NCI-H345 (cell line): ENCODE measurements at places on chromosomes 6 and 20.

DNA sequence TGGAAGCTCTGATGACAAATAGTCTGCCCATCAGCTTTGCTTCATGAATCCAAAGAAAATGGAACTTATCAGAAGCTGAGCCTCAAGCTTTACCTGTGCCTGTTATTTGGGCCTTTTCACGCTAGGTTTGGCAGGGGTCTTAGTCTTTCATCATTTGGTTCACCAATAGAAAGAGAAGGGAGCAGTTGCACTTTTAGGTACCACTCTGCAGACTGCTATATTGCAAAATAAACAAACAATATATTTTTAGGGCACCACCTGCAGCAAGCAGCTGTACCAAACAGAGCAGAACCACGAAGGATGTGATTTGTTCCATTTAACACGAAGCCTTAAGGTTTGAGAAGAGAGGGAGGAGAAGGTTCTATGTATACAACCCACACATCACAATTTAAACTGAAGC lies 291.4 kb upstream of the RNF217 start:
- DNase-seq = peak; percentile 87

- no peak for DNase-seq
Observed at GRCh38 chr6:11241793-11242201, 9.3 kb upstream of the NEDD9 start.

- no peak for DNase-seq
Observed at GRCh38 chr6:129908858-129909257, 47.7 kb upstream of the TMEM244 start.

- peak; percentile 77 for DNase-seq
Observed at GRCh38 chr6:140271759-140272377, 897.4 kb upstream of the CITED2 start.

DNA sequence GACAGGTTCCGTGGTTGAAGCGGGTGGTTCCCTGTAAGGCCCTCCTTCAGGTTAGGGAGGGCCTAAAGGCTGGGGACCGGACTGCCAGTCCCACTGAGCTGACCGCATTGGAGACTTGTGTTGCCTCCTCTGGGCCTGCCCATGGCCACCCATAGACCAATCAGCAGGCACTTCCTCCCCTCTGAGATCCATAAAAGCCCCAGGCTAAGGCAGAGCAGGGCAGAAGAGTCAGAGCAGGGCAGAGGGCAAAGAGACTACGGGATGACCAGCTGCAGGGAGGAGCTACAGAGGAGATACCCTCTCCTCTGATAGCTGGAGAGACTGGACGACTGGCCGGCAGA lies 537.4 kb downstream of the TENT5A start:
- DNase-seq = no peak

DNA sequence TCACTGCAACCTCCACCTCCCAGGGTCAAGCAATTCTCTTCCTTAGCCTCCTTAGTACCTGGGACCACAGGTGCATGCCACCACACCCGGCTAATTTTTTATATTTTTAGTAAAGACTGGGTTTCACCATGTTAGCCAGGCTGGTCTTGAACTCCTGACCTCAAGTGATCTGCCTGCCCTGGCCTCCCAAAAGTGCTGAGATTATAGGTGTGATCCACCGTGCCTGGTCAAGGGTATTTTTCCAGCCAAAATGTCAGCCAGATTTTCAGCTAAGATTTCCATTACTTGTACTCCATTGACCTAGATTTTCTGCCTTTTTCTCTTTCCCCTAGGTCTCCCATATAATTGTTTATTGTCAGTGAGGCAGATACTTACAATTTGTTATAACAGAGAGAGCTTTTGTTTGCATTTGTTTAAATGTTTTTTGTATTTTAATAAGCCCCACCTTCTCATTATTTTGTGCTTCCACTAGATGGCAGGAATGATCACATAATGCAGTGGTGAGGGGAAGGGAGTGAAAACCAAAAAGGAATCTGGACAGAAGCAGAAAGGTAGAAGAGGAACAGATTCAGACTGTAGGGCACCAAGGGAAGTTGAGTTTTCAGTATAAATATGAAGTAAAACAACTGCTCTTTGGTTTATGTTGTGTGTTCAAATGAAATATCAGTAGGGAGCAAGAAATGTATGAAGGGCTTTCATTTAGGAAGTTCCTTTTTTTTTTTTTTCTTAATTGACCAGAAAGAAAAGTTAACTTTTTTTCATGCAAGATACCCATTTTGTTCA lies 29.7 kb downstream of the RPF2 start:
- peak; percentile 29 for DNase-seq

DNA sequence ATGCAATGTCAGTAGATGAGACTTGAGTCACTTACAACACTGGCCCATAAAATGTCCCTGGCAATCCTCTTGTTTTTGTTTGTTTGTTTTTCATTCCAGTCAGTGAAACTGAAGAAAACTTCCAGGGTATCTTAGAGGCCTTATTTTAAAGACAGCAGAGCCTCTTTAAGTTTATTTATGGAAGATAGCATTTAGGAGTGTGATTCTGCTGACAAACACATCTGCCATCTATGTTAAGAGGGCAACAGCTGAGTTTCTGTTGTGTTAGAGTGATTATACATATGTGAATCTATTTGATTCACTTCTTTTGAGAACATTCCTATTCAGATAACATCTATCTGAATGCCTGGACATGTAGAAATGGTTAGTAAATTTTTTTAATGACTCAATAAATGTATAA lies 812.6 kb downstream of the TENT5A start:
- no peak for DNase-seq

GRCh38 chr6:124924333-124924759 lies 37.9 kb upstream of the RNF217 start:
- no peak for DNase-seq

GRCh38 chr6:164753517-164753916 lies 555.9 kb downstream of the C6orf118 start:
- DNase-seq = no peak

- DNase-seq = no peak
Observed at GRCh38 chr20:24782301-24782700, 166.8 kb upstream of the CST7 start.

- no peak for DNase-seq
Observed at GRCh38 chr6:1538369-1538768, 71.3 kb upstream of the FOXC1 start.

DNA sequence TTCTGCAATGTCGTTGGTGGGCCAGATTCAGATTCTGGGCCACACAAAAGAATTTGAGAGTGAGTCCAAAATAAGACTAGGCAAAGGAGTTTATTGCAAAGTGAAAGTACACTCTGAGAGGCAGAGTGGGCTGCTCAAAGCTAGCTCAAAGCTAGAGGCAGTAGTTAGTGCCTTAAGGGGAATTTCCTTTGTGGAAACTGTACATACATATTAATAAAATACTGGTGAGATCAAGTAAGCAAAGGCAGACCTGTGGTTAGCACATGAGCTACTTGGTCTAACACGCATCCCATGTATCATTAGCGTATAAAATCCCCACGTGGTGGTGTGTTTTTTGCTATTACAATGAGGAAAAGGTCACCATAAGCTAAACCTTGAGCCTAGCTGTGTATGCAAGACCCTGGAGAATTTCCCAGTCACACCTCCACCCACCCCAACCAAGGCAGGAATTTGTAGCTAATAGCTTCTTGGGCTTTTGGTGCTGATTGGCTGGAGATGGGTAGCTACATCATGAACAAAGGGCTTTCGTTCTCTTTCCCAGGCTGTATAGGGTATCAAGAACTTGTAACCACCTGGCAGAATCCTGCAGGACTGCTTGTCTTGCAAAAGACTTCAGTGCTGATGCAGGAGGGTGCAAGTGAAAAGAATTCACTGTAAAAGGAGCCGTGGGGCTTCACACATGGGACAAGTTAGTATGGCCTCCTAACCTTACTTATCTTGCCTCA lies 14.7 kb upstream of the TRIM26 start:
- no peak for DNase-seq

- DNase-seq = no peak
Observed at GRCh38 chr6:7196019-7196402, 88.2 kb downstream of the RREB1 start.

GRCh38 chr6:160368670-160369069 lies 20.5 kb downstream of the SLC22A3 start:
- no peak for DNase-seq
